ENCODE measurements at places on chromosomes 11 and 22.
A peak's percentile ranks its signal among the peaks of the same experiment; 100 is the strongest.

DNA sequence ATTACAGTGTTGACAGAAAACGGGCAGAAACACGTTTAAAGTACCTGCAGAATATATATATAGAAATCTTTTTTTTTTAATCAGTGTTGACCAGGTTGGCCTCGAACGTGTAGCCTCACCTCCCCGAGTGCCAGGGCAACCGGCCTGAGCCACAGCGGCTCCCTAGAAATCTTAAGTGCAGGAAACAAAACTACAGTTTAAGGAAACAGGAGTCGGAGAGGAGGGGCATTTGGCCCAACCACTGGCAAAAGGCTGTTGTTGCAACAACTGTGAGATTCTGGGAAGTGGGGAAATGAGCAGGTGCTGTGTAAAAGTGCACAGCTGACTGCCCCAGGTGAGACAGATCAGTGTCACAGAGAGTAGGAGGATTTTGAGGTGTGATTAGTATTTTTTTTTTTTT, 3.7 kb downstream of the YWHAH start:
- no peak for DNase-seq

- peak; percentile 72 for DNase-seq
Measured at GRCh38 chr22:50544078-50544745, 1.5 kb upstream of the KLHDC7B start.

- no peak for DNase-seq
Measured at GRCh38 chr11:78341841-78342240, 75.8 kb downstream of the GAB2 start.

DNA sequence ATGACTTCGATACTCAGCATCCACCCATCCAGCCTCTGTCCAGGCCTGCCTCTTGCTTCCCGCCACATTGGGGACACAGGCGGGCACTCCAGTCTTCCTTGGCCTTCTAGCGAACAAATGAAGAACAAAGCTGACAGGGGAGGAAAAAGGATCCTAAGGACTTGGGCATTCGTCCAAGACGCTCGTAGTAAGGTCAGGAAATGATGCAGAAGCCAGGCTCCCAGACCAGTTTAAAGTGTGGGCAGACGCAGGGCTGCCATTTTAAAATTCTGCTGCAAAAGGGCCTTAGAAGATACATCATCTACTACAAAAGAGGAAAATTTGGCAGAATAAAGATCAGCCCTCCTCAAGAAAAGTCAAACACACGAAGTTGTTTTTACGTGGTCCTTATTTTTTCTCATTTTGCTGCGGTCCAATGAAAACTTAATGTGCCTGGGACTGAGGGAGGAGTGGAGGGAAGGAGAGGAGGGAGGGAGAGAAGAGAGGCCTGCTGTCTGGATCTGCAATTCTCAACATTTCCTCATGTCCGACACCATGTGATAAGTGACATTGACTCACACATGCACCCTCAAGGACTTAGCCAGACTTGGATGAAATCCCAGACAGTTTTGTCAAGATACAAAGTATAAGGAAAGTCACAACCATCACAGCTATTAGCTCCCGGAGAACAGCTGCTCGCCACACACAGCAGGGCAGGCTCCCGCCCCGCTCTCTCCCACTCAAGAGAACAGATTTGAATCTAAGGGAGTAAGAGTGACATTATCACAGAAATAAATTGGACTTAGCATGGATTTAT, 5.7 kb downstream of the DNAL4 start:
- no peak for DNase-seq

DNA sequence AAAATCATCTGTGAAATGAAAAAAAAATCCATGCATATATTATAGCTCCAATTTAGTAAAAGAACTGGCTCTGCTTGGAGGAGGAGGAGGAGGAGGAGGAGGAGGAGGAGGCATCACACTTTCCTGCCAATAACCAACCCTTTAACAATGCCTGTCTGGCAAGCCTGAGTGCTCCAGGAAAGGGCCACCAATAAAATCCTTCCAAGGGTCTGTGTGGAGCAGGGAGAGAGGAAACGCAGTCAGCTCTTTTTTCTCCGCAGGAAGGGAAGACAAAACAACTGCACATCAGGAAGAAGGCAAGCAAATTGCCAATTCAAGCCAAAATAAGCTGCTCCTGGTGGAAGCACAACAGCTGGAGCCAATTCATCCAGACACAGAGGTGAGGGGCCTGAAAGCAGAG, 139.0 kb downstream of the KCNC1 start:
- no peak for DNase-seq

DNA sequence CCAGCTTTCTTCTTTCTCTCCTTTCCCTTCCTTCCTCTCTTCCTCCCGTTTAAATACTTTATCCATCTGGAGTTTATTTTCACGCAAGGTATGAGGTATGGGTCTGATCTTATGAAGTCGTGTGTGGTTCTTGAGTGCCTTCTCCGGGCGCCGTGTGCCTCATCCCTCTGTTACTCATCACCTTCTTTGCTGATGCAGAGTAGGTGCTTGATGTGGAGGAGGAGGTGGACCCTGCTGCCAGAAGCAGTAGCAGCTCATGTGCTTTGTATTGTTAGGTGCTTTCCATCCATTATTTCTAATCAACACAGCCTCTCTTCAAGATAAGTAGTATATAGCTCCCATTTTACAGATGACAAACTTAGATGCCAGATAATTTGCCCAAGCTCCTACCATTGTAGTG, 47.0 kb downstream of the TNRC6B start:
- DNase-seq = no peak

GRCh38 chr11:19714387-19715363, 2.0 kb downstream of the NAV2 start:
- DNase-seq = no peak

GRCh38 chr22:31344578-31345330, 1.4 kb downstream of the PATZ1 start:
- DNase-seq = no peak

- DNase-seq = no peak
Measured at GRCh38 chr22:41517172-41518047, 26.9 kb downstream of the POLR3H start.
